CD4-positive, alpha-beta T cell treated with Interleukin-15 for 4 hours (primary cell): ENCODE measurements at places on chromosomes 16 and 17.

DNA sequence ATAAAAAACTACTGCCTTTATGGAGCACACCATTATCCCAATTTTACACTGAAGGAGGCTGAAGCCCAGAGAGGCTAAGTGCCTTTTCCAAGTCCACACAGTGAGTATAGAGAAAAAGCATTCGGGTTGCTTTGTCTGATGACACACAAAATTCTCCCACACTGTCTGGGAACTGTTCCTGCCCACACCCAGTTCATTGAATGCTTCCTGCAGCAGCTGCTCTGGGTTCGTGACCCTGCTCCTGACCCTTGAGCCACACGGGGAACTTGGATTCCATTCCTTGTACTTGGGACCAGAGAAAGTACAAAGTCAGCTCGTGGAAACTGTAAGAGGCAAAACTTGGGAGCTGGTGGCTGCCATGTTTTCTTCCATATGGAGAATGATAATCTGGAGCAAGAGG is 57.9 kb downstream of the AKAP1 start:
- DNase-seq: no peak

DNA sequence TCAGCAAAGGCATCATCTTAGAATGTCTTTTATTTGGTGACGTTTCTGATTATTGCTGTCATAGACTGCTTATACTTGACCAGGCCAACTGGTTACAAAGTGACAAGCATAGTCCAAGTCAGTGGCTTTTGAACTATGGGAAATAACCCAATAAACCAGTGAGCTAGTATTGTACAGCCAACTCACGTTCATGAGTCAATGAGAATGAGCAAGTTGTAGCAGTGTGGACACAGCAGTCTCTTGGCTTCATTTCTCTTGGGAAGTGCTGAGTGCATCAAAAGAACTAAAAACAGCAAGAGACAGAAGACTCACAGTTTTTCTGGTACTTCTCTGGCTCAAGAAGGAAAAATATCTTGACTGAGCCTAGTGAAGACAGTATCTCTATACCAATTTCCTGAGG is 36.9 kb upstream of the CRISPLD2 start:
- DNase-seq: no peak

GRCh38 chr17:34178092-34178491 is 77.0 kb upstream of the CCL2 start:
- no peak for DNase-seq

DNA sequence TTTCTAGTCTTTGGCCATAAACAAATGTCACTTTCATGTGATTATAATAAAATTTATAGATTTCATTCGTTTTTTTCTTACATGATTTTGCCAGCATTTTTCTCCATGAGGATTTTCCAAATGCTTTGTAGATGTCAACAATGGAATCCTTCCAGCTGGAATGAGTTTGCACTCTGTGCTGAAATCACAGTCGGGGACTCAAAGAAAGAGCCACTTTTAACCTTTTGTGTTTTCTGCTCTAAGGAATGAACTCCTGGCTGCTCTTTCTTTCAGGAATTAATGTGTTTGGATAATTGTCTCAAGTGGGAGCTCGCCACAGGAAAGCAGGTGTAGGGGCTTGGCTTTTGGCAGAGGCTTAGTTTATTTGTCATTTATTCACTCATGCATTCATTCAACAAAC is 372.3 kb upstream of the SALL1 start:
- no peak for DNase-seq

DNA sequence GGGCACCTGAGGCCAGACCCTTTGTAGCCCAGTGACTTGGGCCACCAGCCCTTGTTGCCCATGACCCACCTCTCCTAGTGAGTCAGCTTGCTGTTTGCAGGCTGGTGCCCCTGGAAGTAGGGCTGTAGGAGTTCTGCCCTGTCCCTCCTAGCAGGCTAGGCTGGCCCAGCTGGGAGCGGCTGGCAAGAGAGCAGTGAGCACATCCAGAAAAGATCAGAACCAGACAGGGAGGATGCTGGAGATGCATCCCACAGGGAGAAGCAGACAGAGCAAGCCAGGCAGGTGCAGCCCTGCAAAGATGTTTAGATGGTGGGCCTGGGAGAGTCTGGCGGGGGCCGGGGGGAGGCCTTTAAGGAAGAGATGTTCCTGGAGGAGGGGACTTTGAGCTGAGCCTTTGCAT is 2.4 kb downstream of the SLC5A10 start:
- no peak for DNase-seq

- peak; percentile 82 for DNase-seq
These were observed at the start of gene TMC8 for GRCh38 chr17:78130437-78131101. Gene TMC8, plus strand, starts transcription at chr17:78130771. Its CDS starts 818 bp downstream, at chr17:78131589.

DNA sequence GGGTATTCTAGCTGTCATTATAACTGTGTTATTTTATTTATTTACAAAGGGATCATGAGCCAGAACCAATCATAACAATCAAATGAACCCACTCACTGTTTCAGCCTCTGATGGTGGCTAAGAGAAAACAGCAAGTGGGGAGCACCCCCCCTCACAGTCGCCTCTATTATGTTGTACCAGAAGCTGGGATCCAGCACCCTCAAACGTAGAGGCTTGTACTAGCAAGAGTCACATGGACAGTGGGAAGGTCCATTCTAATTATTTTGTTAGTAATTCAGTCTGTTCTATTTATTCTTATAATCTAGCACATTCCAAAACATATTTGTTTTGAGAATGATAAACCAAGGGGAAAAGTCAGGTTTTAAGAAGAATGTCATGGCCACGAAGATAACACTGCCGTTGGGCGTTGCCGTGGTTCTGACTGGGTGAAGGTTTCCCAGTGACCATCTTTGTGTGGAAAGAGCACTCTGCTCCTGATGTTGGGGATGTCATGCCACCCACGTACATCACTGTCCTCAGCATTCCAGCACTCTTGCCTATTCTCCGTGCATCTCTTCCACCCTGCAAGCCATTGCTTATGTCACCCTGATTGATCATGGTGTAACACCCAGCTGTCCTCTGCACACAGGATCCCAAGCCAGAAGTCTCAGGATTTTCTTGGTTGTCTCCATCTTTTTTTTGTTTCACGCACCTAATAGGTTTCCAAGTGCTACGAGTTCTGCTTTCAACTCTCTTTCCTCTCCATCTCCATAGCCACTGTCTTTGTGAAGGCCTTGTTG is 205.8 kb downstream of the PRKCA start:
- no peak for DNase-seq
